ENCODE measurements at places on chromosomes 7 and 10.

DNA sequence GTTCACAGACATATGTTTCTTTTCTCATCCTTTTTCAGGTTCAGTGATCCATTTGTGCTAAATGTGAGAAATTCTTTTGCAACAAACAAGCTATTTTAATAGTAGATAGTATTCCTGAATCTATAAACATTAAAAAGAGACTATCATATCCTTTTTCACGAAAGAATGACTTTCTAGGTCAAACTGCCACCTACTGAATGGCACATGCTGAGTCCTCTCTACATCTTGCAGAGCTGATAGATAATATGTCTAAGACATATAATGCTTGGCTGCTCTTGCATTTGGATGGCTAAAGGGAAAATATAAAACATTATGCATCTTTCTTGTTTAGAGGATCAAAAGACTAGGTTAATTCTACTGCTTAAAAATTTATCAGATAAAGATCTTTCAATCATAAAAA, 114.1 kb upstream of the SLC26A5 start:
- DNase-seq, result no peak

DNA sequence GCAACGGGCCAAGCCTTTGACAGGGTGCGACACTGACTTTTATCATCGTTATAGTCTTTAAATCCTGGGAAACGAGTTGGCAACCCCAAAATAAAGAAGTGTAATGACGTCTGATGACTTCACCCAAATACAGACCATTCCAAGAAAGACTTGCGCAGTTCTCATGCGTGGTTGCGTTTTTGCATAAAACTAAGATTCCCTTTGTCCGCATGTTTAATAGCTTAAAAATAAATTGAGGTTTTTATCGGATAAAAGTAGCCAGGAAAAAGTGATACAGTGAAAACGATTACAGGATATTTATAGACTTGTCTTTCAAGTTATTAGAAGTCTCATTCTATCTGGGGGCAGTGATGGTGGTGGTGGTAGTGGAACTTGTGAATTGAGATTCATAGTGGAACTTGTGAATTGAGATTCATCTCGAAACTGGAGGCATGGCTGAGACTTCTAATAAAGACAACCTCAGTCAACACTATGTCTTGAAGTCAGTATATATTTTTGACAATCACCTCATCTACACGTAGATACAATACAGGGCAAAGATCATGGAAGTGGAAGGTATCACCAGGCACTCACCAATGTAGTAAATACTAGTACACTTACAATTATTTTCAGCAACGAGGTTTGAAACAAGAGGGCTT, 1.2 kb upstream of the NAMPT start:
- peak; percentile 28 for DNase-seq

DNA sequence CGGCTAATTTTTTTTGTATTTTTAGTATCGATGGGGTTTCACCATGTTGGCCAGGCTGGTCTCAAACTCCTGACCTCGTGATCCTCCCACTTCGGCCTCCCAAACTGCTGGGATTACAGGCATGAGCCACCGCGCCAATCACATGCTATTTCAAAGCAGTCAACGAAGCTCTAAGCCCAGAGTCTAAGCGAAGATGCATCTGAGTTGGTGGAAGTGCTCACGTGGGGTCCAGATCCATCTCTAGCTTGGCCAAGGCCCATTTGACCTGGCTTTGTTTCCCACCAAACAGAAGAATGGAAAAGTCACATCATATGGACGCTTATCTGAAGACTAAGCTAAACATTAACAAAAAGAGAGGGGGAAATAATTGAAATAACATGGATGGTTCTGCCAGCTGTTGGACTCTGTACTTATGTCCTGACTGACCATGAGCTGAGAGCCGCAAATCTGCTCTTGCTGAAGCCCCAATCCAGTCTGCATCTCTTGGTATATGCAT, 3.8 kb upstream of the GTF2I start:
- no peak for DNase-seq

GRCh38 chr10:65555192-65555591, 1370.6 kb upstream of the LRRTM3 start:
- DNase-seq, result no peak

- no peak for DNase-seq
Measured at GRCh38 chr10:120996456-120997034, 145.4 kb downstream of the WDR11 start.

GRCh38 chr10:132005147-132005546, 23.4 kb upstream of the BNIP3 start:
- no peak for DNase-seq
